ENCODE measurements at places on chromosomes 2 and 18.
A peak's percentile ranks its signal among the peaks of the same experiment; 100 is the strongest.

GRCh38 chr2:156396126-156396525, 40.1 kb upstream of the GPD2 start:
- peak; percentile 15 for DNase-seq

GRCh38 chr2:32772638-32773447, 145.0 kb downstream of the TTC27 start:
- peak; percentile 55 for DNase-seq

- DNase-seq = peak; percentile 12
These were observed 480.8 kb upstream of the KLHL29 start for GRCh38 chr2:22904126-22904684.

GRCh38 chr2:85522090-85522647, 16.8 kb upstream of the MAT2A start:
- DNase-seq = no peak

GRCh38 chr2:49248506-49248905, 94.2 kb upstream of the FSHR start:
- peak; percentile 3 for DNase-seq

GRCh38 chr2:68319398-68320117, at the start of gene CNRIP1:
Gene CNRIP1 (minus strand): TSS chr2:68319949. CDS start chr2:68319400, 549 bp downstream.
- peak; percentile 51 for DNase-seq

DNA sequence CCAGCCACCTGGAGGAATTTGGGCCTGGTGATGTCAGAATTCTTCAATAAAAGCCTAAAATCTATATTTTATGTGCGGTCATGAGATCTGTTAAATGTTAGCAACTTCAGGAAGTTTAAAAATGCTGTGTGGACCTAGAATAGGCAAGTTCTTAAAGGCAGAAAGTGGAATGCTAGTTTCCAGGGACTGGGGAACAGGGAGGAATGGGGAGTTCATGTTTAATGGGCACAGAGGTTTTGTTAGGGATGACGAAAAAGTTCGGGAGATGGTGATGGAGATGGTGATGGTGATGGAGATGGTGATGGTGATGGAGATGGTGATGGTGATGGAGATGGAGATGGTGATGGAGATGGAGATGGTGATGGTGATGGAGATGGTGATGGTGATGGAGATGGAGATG, 9.2 kb downstream of the TYMS start:
- no peak for DNase-seq

GRCh38 chr2:190129421-190130199, 67.1 kb upstream of the MSTN start:
- DNase-seq = no peak

DNA sequence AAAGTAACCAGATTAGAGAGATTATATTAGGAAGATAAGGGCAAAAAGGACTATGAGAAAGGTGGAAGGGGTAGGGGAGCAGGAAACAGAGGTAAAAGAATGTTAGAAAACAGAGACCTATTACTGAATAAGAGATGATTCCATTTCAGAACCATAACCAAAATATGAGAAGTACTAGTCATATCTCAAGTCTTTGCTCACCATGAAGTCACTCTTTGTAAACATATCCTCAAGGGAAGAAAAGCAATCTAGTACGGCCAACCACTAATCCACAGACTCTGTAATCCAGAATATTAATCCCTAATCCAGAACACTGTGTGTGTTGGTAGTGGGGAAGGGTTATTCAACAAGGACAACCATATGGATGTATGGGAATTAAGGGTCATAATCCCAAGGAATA, 92.0 kb downstream of the CDCA7 start:
- no peak for DNase-seq

DNA sequence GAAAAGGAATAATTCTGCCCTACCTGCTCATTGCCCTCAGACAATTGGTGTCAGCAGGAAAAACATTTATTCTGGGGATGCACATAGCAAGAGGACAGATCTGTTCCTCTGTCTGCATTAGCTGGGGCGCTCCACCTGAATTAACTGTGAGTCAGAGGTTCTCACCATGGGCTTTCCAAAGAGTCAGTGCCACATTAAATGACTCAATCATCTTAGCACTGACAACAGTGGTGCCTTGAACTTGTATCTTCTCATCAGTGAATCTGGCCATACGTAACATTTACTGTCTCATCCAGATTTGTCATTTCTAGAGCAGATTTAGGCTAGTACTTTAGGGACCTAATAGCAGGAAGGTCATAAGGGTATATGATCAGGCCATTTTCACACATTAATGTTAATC, 358.1 kb upstream of the CRIM1 start:
- no peak for DNase-seq

- no peak for DNase-seq
These were observed 216.3 kb downstream of the UXS1 start for GRCh38 chr2:105977807-105978206.

GRCh38 chr2:32591669-32592463, 36.0 kb upstream of the TTC27 start:
- no peak for DNase-seq
